Muscle of leg (tissue), 16 donors: ENCODE measurements at places on chromosomes 12 and 14. TPM values are rescaled to one million over a fixed set of nuclear protein-coding genes. Genes with fewer than 3 reads are reported as not detected.

GRCh38 chr12:65389436-65389835, 111.0 kb downstream of the MSRB3 start:
- H3K27ac ChIP-seq: no peak overlapping the region
- no peaks in the 10 kb centered on the region for H3K4me1 ChIP-seq
- DNase-seq: no peak
- H3K27me3 ChIP-seq: no peaks in the 10 kb centered on the region

DNA sequence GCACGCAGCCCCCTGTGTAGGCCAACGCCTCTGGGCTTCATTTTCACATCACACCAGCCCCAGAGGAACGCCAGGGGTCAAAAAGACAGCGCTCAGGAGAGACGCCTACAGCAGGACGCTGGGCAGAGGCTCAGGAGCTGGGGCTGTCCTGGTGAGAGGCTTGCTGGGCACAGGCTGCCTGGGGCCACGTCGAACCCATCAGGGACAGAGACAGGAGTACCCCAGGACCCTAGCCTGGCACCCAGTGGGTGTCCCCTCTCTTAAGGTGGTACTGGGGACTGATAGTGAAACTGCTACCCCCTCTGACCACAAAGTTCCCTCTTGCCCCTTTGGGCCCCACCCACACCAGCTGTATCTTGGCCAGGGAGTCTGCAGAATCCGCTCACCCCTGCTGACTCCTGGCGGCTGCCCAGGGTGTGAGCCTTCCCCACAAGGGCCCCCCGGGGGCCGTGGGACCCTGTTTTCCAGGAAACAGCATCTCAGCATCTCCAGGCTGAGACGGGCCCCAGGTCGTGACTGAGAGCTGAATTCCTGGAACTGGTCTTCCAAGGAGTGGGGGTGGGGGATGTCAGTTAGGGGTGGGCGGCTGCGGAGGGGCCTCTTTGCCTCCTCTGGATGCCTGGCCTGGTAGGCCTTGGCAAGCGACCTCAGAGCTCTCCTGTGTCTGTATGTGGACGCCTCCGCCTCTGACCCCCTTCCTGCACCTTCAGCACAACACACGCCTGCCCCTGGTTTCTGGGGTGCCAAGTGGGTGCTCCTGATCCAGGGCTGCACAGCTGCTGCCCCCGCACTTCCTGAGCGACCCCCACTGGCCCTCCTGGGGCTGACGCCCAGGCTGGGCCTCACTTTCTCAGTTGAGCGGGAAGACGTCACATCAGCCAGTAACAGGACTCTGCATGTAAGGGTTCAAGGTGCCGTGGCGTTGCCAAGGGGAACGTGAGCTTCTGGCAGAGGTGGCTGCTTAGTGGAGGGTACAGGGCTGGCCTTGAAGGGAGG, 321.9 kb upstream of the RTL1 start:
- no peaks in the 10 kb centered on the region for H3K27me3 ChIP-seq
- H3K4me1 ChIP-seq: peaks cover 62% of the 10 kb centered on the region
- no peak overlapping the region for H3K4me3 ChIP-seq
- H3K27ac ChIP-seq: peak overlapping the region; percentile 78
- DNase-seq: peak; percentile 69

DNA sequence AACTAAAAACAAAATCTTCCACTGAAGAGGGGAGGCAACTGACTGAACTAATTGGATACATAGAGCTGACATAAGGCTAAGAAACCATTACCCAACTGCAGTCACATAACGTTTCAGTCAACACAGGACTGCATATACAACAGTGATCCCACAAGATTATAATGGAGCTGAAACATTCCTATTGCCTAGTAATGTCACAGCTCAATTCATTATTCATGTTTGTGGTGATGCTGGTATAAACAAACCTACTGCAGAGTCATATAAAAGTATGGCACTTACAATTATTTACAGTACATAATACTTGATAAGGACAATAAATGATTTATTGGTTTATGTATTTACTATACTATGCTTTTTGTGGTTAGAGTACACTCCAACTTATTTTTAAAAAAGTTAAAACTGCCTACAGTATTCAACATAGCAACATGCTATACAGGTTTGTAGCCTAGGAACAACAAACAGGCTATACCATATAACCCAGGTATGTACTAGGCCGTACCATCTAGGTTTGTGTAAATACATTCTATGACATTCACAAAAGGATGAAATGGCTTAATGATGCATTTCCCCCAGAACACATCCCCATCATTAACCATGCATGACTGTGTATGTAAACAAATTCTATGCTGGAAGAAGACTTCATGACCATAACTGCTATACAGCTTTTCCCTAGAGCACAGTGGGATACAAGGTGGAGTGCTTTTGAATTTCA, 4.3 kb downstream of the NAP1L1 start:
- DNase-seq: no peak
- no peaks in the 10 kb centered on the region for H3K27me3 ChIP-seq
- H3K36me3 ChIP-seq: peaks cover 5% of the 10 kb centered on the region
- no peak overlapping the region for H3K4me3 ChIP-seq
- H3K4me1 ChIP-seq: peaks cover 5% of the 10 kb centered on the region

DNA sequence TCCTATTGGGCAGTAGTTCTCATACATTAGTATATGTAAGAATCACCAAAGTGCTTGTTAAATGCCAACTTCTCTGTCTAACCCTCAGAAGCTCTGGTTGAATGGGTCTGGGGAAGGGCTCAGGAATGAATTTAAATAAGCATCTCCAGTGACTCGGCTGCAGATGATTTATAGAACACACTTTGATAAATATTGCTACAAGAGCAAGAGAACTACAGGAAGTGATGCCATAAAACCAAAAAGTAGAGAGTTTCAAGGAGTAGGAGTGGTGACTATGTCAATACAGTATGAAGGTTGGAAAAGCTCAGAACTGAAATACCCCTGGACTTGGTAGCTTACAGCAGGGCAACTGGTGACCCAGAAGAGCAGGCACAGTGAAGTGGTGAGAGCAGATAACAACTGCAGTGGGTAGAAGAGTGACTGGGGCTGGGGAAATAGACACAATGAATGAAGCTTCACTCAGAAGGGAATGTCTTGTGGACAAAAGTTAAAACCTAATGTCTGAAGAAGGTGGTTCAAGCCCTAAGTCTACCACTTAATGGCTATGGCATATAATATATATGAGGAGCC, 8.0 kb upstream of the PLEKHA5 start:
- H3K4me3 ChIP-seq: no peak overlapping the region
- no peaks in the 10 kb centered on the region for H3K27me3 ChIP-seq
- H3K27ac ChIP-seq: no peak overlapping the region
- H3K4me1 ChIP-seq: no peaks in the 10 kb centered on the region

GRCh38 chr14:61177279-61178225, 103.6 kb downstream of the TMEM30B start:
- no peak for DNase-seq
- no peaks in the 10 kb centered on the region for H3K4me1 ChIP-seq
- no peak overlapping the region for H3K4me3 ChIP-seq
- H3K36me3 ChIP-seq: no peaks in the 10 kb centered on the region

DNA sequence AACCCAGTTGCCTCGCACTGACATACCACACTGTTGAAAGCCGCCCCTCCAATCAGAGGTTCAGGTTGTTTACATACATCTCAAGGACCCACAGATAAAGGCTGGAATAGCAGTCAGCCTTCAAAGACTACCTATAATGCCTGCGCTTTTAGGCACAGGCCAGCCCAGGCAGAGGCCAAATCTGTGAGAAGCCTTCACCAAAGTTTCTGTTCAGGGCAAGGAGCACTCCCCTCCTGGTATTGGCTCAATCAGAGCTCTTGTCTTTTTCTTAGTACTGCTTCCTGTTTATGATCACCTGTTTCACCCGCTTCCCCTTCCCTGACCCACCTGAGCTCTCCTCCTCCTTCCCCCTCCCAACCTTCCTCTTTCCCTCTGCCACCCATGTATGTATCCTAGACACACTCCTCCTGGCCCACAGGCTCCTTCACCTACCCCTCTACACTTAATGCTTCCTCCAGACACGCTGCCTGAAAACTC, 34.8 kb downstream of the DUSP16 start:
- DNase-seq: no peak
- H3K36me3 ChIP-seq: no peaks in the 10 kb centered on the region
- peaks cover 9% of the 10 kb centered on the region for H3K4me1 ChIP-seq
- H3K27ac ChIP-seq: no peak overlapping the region
- H3K4me3 ChIP-seq: no peak overlapping the region
- H3K27me3 ChIP-seq: no peaks in the 10 kb centered on the region

DNA sequence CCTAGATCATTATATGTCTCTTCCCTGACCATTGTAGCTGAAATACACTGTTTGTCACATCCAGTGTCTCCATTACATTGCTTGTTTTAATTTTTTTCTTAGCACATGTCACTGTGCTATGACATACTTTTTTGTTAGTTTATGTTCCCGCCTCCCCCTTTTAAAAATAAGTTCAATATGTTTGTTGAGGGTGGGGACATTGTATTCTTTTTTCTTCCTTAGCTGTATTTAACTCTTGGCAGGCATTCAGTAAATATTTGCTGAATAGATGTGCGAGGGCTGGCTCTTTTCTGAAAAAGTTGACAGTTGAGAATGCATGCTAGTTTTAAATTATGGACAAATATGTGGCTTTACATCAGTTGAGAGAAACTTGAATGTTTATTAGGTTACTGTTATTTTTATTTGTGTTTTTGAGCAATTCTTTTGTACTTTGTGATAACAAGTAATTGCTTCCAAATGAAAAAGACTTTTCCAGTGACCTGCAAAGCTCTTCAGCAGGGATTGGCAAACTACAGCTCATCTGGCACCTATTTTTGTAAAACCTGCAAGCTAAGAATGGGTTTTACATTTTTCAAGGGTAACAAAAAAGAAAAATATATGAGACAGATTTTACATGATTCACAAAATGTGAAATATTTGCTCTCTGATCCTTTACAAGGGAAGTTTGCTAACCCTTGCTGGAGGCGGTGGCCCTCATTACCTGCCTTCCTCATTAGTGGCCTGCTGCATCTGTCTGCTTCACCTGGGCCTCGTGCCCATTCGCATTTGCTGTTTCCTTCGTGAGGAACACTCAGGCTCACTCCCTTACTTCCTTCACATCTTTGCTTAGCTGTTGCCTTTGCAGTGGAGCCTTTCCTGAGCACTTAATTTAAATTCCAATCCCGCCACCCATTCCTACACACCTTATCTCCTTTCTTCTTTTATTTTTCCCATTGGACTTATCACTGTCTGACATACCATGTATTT, 229.4 kb downstream of the ERC1 start:
- H3K36me3 ChIP-seq: no peaks in the 10 kb centered on the region
- no peaks in the 10 kb centered on the region for H3K27me3 ChIP-seq
- DNase-seq: peak; percentile 44
- peaks cover 11% of the 10 kb centered on the region for H3K4me1 ChIP-seq
- no peak overlapping the region for H3K4me3 ChIP-seq

DNA sequence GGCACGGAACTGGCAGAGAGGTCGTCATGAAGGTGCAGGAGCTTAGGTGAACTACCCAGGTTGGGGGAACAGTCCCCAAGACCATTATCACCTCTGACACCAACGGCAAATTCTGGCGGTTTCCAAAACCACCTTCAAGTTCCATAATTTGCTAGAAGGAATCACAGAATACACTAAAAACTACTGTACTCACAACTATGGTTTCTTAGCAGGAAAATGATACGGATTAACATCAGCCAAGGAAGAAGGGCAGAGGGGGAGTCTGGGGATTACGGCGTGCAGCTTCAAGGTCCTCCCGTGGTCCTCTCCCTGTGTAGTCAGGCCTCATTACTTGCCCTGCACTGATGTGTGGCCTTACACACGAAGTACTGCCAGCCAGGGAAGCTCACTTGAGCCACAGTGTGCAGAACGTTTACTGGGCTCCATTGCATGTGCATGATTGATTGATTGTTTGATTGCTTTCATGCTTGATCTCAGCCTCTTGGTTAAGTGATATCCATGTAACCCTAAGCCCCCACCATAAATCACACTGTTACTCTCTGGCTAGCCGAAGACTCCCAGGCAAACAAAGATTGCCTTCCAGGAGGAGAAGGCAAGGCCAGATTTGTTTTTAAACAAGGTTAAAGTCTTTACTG, 837 bp upstream of the STX2 start:
- H3K4me1 ChIP-seq: peaks cover 15% of the 10 kb centered on the region
- DNase-seq: no peak
- no peaks in the 10 kb centered on the region for H3K27me3 ChIP-seq

ADAM21 gene
- polyA plus RNA-seq: 0.42 TPM

BIN2 gene
- polyA plus RNA-seq: 2.6 TPM

PLEKHA5 gene
- 17.1 TPM for polyA plus RNA-seq

ANO4 gene
- polyA plus RNA-seq: 0.63 TPM

TAS2R50 gene
- not detected for polyA plus RNA-seq

CARMIL3 gene
- polyA plus RNA-seq: 0.29 TPM

LBHD2 gene
- polyA plus RNA-seq: not detected
